GM04504 (cell line): ENCODE measurements at places on chromosomes 12 and 14.

DNA sequence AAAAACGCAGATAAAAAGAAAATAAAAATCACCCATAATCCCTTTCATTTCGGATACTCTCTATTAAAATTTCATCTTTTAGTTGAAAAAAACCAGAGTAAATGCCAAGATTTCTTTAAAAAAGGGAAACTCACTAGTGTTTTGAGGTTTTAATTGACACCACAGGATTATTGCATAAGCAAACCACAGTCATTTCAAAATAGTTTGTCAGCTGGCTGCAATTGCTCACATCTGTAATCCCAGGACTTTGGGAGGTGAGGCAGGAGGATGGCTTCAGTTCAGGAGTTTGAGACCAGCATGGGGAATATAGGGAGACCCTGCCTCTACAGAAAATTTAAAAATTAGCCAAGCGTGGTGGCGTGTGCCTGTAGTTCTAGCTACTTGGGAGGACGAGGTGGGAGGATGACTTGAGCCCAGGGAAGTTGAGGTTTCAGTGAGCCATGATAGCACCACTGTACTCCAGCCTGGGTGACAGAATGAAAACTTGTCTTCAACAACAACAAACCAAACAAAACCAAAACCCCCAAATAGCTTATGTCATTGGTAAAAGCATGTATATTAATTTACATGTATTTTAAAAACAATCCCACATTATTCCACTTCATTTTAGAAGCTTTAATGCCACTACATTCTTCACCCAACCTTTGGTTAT is 48.8 kb downstream of the SYNE2 start:
- DNase-seq: peak; percentile 58

DNA sequence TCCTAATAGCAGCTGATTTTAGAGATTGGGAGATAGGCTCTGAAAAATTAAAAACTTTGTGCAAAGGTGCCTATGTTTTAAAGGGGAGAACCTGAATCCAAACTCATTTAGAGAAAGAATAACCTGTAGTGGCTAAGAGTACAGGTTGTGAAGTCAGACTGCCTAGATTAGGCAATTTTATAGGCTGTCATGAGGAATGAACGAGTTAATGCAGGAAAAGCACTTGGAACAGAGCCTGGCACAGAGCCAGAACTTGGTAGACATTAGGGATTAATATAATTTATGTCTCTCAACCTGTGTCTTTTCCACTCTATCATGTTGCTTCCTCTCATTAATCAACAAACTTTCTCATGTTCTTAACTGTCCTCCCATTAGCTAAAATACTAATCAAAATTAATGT is 98.1 kb downstream of the WIF1 start:
- DNase-seq: no peak

GRCh38 chr14:33726685-33727084 is 224.2 kb downstream of the EGLN3 start:
- DNase-seq: no peak

- no peak for DNase-seq
Observed at GRCh38 chr14:71550367-71550766, 381.9 kb upstream of the RGS6 start.

DNA sequence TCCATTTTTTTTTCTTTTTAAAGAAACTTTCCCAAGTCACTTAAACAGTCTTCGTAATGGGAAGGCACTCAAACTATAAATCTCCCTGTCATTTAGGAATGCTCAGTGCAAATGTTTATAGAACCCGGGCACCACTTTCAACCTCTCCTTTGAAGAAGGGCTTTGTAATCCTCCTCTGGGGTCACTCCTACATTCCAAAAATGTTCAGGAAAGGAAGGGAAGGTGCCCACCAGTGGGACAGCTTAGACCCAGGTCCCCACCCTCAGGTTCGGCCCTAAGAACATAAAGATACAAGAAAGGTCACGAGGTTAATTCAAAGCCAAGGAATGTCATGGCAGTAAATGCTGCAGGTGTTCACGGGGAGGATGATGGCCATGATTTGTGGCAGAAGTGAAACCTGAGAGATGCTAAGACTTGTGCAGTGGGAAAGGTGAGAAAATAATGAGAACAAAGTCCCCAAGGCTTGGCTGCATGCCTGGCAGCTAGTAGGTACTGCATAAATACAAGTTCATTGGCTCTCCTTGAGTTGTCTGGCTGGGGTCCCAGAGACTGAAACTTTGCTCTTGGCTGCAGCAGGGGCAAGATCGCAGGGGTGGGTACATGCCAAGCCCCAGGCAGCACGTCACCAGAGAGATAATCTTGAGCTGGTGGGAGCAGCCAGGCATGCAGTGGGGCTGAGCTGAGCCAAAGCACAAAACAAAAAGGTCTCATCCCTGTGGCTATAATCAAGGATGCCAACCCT is 21.1 kb downstream of the KRT18 start:
- DNase-seq: no peak

DNA sequence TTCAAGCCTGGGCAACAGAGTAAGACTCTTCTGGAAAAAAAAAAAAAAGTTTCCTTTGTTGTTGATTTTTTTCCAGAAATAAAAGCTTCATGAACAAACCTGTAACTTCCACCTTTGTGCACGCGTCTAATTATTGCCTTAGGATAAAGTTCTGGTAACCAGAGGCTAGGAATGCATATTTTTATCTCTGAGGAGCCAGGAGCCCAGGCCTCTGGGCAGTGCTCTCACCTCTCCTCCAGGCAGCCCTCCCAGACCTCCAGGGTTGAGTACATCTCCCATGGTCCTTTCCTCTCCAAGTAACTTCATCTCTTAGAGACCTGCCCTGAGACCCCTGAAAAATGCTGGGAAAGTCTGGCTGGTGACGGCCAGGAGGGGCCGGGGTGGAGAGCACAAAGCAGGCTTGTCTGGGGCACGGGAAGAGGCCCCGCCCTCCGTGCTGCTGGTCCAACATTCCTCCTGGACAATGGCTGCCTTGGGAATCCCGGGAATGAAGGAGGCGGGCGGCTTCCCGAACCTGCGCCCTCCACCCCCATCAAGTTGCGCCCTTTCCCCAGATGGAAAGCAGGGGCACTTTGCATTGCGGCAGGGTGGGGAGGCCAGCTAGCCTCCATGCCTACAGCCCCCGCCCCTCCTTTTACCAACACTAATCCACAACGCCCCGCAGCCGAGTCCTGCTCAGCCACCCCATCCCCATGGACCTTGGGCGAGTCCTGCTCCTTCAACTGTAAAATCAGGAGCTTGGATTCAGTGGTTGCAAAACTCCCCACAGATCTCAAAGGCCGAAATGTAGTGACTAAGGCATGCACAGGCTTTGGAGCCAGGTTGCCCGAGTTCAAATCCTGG is 7.3 kb upstream of the FIGNL2 start:
- DNase-seq: no peak

DNA sequence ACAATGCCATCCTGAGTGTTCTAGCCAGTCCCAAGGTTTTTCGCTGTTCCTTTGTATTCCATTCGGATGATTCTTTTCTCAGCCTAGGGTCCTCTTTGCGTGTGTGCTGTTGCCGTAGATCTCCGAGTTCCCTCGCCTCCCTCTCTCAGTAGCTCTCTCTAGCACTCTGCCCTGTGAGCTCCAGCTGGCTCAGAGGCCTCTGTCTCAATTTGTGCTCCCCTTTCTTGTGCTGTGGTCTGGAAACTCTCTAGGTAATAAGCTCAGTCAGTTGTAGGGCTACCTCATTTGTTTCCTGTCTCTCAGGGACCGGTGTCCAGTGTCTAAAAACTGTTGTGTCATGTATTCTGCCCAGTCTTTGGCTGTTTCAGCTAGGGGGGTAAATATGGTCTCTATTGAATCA is 179.3 kb downstream of the PCNX1 start:
- DNase-seq: no peak

- no peak for DNase-seq
Observed at GRCh38 chr12:106894774-106895173, 60.9 kb upstream of the TMEM263 start.

- DNase-seq: no peak
Observed at GRCh38 chr12:93115646-93116045, 186.6 kb upstream of the EEA1 start.

GRCh38 chr12:3199551-3200031 is 122.4 kb downstream of the TSPAN9 start:
- DNase-seq: no peak

- DNase-seq: no peak
Observed at GRCh38 chr12:71164166-71164565, 6.4 kb upstream of the TSPAN8 start.

GRCh38 chr12:67910360-67911274 is 78.6 kb upstream of the IFNG-AS1 start:
- DNase-seq: peak; percentile 97

GRCh38 chr12:53994264-53995001 is 5.5 kb upstream of the HOXC9 start:
- no peak for DNase-seq

DNA sequence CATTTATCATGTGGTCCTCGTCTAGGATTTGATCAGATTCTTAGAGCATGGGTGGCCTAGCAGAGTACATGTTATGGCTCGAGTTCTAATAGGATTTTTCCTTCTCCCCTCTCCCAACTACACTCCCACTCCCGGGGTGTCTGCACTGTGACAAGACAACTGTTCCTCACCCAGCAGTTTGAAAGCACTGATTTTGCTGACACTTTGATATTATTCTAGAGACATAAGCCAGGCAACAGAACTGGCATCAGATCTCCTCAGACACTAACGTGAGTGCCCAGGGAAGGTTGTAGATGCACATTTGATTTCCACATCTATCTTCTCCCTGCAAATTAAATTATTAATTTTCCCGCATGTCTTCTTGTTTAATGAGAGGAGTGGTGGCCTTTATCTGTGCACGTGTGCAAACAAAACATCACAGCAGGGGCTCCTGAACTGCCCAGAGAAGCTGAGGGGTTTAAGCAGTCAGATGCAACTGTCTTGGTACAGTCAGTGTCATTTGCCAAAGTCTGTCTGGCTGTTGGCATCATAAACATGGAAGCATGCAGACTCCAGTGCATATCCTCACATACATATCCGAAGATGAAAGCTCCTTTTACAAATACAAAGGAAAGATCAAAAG is 491.8 kb downstream of the NPAS3 start:
- no peak for DNase-seq

DNA sequence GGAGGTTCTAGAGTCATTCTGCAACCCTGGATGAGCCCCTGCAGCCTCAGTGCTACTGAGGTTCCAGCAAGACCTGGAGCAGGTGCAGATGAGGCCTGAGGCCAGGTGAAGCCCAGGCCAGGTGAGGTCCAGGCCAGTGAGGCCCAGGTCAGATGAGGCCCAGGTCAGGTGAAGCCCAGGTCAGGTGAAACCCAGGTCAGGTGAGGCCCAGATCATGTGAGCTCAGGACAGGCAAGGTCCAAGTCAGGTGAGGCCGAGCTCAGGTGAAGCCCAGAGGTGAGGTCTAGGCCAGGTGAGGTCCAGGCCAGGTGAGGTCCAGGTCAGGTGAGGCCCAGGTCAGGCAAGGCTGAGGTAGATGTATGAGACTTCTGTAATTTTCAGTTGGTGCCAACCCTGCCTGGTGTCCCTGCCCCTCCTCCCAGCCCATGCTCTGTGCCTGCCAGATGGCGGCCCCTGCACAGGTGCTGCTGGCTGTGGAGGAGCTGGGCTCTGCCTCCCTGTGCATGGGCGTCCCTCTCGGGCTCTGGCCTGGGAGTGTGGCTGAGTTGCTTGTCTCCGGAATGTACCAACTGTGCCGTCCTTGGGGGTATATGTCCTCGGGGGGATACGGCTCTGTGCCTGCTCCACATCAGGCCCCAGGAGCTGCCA is 388.5 kb downstream of the TMEM121 start:
- no peak for DNase-seq

GRCh38 chr14:103206836-103207387 is 83.7 kb downstream of the TNFAIP2 start:
- DNase-seq: peak; percentile 77

DNA sequence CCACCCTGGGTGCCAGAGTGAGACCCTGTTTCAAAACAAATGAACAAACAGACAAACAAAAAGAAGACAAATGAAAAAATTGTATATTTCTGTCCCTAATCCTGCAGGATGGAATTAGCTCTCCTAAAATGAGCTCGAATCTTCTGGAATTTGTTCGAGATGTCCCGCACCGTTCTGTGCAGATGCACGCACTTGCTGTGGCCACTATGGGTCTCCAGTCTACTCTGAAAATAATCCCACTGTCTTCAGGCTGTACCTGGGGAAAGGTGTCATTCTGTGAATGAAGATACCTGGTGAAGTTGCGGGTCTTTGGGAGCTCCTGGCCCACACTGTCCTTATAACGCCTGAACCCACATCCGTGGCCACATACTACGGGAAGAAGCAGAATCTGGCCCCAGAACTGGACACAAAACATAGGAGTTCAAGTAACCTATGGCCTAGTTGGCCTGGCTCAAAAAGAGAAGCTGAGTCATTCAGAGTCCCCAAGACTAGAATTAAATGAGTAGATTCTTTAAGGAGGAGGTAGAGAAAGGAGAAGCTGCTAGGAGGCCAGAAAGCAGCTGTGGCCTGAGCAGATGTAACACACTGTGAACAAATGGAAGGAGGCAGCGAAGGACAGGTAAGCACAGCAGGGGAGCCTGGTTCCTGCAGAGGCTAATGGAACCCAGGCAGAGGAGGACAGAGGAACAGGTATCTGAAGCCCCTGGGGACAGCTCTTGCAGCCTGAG is 108.6 kb downstream of the FOXN3 start:
- DNase-seq: no peak

GRCh38 chr14:22560662-22561365 is 28.2 kb downstream of the DAD1 start:
- DNase-seq: no peak

DNA sequence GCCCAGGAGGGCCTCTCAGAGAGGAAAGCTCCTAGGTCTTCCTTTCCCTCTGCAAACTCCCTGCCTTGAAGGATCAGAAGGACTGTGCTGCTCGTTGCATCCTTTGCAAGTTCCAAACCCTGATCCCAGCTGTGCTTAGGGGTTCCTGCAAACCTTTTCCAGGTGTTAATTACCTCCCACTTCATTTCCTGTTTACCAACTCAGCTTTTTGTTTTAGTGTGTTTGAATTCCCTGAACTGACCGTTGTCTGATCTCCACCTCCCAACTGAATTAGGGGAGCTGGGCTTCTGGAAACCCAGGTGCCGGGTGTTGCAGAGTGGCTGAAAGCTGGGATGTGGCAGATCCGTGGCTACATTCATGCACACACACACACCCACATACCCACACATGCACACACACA is 20.6 kb upstream of the BDKRB1 start:
- no peak for DNase-seq

GRCh38 chr12:6828781-6829535 is 751 bp downstream of the P3H3 start:
- no peak for DNase-seq

DNA sequence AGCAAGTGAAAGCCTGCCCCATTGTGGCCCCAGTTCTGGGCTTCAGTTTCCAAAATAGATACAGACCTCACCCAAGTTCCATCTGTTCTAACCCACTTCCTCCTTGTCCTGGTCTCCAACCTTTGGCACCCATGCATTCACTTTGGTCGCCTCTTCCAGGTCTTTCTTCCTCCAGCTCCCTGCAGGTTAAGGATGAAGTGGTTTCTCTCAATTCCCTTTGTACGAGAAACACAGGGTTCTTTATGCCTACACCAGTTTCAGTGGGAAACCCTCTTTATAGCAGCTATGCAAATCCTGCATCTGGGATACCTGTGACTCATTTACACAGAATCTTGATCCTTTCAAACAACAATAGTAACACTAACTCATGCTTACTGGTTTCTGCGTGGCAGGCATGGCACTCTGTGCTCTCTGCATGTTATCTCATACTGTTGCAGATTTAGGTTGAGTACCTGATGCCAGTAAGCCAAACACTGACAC is 110.6 kb upstream of the AMIGO2 start:
- no peak for DNase-seq

GRCh38 chr12:79121486-79121885 is 256.9 kb downstream of the SYT1 start:
- DNase-seq: no peak
